ENCODE measurements at places on chromosomes 4 and X. TPM values are rescaled to one million over a fixed set of nuclear protein-coding genes. Genes with fewer than 3 reads are reported as not detected.

DNA sequence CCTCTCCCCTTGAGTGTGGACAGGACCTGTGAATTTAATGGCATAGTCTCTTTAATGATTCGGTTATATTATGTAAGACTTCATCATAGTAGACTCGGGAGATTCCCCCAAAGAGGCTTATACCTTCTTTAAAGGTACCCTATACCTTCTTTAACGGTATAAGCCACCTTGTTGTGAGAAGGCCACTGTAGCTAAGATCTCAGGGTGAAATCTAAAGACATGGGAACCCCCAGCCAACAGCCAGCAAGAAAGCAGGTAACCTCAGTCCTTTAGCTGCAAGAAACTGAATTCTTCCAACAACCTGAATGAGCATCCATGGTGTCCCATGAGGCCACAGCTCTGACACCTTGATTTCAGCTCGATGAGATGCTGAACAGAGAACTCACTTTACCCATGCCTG, 931 bp downstream of the DDX60 start:
- DNase-seq = peak; percentile 10

DNA sequence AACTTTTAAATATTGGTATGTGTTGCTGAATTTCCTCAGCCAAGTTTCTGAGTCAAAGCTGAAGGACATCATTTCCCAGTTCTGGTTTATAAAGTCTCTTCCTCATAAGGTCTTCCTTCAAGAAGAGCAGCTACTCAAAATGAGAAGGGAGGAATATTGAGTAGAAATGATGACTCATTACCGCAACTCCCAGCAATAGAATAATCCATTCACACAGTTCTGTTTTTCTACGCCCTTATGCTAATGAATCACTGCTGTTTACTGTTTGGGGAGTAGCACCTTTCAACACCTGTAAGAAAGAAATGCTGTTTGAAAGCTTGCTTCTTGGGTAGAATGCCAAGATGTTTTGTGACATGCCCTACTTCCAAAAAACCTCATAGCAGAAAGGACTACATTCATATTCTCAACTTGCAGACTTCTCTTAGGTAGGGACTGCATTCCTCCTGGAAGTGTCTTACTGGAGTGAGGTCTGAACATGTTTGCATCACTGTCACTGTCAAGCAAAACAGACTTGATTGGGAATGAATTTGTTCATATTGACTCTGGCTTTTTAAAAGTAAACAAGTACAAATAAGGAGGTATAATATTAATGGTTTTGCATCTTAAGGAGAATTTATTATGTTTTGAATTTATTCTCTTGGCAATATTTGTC, 147.2 kb upstream of the BANK1 start:
- DNase-seq = peak; percentile 34

- no peak for DNase-seq
Measured at GRCh38 chr4:7993671-7994070, 54.0 kb upstream of the AFAP1 start.

DNA sequence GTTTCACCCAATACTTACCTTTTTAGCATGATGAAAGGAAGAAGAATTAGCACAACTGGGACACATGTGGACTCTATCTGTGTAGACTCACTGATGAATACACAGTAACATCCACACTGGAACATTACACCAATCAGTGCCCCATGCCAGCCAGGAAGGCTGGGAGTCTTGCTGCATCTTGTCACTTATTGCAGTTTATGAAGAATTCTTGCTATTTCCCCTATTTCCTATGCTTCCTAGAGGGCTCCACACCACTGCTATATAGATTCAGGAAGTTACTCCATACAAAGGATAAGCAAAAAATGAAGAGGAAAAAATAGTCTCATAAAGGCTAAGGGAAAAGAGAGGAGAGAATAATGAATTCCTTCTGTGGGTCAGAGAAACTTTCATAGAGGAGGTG, 201.0 kb downstream of the CAMK2D start:
- no peak for DNase-seq

DNA sequence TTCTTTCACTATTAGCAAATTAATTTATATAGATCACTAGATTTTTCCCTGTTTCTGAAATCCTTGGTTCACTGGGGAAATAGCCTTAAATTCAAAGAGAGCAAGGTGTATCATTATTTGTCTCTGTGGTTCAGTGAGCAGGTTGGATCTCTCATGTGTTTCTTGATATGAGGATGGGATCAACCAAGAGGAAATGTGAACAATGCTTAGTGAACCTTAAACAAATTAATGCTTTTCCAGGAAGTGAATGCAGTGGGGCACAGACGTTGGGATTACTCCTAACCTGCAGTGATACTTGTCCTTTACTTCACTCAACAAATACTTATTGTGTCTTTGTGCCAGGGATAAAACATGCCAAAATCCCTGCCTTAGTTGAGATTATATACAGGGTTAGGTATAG, 193.2 kb downstream of the SHROOM3 start:
- DNase-seq = no peak

DNA sequence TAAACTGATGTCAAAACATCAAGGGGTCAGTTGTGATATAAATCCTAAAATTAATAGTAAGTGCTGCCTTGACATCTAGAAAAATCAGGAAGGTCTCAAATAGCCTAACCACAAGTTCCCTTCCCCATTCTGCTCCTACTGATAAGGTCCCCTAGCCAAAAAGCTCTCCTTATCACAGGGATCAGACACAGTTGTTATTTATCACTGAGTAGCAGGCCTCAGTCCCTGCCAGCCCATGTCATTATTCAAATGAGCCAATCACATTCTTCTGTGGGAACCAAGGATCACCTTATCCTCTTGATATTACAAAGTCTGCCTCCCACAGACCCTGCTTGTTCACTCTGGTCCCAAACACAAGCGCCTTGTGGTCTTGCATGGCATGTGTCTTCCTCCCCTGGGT, 23.3 kb upstream of the TMEM255A start:
- no peak for DNase-seq

Gene TSPAN6
- 52.0 TPM for total RNA-seq

Gene SPANXA1
- total RNA-seq = not detected
